Panc1 (cell line): ENCODE measurements at places on chromosomes 12 and 14. TPM values are rescaled to one million over a fixed set of nuclear protein-coding genes. Genes with fewer than 3 reads are reported as not detected.

The PGF gene
- 7.3 TPM for total RNA-seq

The AKAP6 gene
- 0.82 TPM for total RNA-seq

The SSTR1 gene
- total RNA-seq, result not detected

The LRRC10 gene
- not detected for total RNA-seq

The MSRB3 gene
- total RNA-seq, result 89.7 TPM

The VRTN gene
- not detected for total RNA-seq

DNA sequence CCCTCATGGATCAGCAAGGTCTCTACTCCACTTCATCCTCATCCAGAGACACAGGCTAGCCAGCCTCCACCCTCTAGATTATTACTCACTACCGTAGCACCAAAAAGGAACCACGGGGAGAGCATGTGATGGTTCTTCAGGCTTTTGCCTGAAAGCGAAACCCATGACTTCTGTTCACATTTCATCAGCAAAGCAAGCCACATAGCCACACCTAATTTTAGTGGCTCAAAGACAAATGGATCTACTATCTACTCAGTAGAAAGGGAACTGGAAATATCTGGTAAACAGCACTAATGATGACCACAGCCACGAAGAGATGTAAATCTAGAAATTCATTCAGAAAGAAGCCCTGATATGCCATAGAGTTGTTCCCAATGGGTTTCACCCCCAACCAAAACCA lies 51.4 kb downstream of the VCPKMT start:
- H3K27ac ChIP-seq, result peak overlapping the region; percentile 44; the same call in 1 of the 2 replicates
- DNase-seq, result no peak
- peaks cover 31% of the 10 kb centered on the region for H3K4me1 ChIP-seq
- H3K36me3 ChIP-seq, result no peaks in the 10 kb centered on the region
- H3K27me3 ChIP-seq, result no peaks in the 10 kb centered on the region
- no peak overlapping the region for H3K4me3 ChIP-seq

DNA sequence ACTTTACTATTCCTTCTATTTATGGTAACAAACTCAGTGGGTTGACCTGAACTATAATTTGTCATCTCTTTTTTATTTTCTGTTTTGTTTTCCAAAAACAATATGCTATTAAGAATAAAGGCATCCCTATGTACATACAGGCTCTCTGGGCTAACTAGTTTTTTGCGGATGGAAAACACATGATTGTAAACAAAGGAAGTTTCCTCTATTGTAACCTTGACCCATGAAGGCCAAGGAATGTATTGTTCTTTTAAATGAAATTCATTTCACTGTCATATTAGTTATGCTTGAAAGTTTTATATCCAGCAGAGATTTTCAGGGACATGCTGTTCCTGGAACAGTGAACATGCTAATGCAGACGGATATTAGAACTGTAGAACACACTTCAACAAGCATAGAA lies 705.0 kb upstream of the SEL1L start:
- no peak overlapping the region for H3K4me3 ChIP-seq
- no peaks in the 10 kb centered on the region for H3K4me1 ChIP-seq
- no peaks in the 10 kb centered on the region for H3K27me3 ChIP-seq
- DNase-seq, result no peak
- H3K36me3 ChIP-seq, result no peaks in the 10 kb centered on the region

DNA sequence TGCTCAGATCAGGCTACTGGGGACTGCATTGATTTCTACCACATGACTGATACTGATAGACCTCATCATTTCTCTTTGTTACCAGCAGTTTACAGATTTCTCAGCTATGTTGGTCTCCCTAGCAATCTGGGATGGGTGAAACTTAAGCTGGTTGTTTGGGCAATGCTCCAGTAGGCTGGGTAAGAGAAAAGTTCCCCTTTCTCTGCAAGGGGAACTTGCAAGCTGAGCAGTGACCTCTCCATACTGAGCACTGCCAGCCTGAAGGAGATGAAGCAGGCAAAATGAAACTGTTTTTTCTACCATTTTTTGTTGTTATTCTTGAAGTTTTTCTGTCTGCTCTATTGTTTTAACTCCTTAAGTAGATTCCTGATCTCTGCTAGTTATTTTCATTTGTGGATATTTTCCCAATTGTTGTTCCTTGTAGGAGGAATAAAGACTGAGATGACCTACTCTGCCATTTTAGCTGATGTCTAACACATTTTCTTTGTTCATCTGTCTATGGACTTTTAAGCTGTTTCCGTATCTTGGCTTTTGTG lies 1.3 kb upstream of the OR4M1 start:
- no peaks in the 10 kb centered on the region for H3K27me3 ChIP-seq
- DNase-seq, result no peak
- H3K4me3 ChIP-seq, result no peak overlapping the region
- no peaks in the 10 kb centered on the region for H3K4me1 ChIP-seq

DNA sequence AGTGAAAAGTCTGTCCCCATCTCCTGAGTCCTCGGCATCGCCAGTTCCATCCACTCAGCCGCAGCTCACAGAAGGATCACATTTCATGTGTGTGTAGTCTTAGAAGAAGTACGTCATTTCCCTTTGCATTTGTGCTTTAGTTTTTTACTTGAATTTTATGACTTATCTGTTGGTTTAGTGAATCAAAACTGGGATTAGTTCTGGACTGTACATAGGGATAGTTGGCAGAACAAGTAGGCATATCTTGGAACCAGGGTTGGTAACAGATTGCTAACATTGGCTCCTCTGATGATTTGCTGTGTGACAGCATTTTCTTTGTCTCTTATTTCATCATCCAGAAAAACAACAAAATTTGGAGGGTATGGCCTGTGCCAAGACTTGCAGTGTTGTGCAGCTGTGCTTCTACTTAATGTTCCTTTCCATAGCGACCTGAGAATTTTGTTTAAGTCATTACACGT lies 69.6 kb upstream of the AEBP2 start:
- no peak overlapping the region for H3K4me3 ChIP-seq
- no peak for DNase-seq
- H3K36me3 ChIP-seq, result no peaks in the 10 kb centered on the region
- no peak overlapping the region for H3K27ac ChIP-seq
- H3K27me3 ChIP-seq, result no peaks in the 10 kb centered on the region

GRCh38 chr14:56491299-56492285 lies 88.0 kb upstream of the TMEM260 start:
- peak; percentile 35 for DNase-seq
- no peaks in the 10 kb centered on the region for H3K36me3 ChIP-seq

DNA sequence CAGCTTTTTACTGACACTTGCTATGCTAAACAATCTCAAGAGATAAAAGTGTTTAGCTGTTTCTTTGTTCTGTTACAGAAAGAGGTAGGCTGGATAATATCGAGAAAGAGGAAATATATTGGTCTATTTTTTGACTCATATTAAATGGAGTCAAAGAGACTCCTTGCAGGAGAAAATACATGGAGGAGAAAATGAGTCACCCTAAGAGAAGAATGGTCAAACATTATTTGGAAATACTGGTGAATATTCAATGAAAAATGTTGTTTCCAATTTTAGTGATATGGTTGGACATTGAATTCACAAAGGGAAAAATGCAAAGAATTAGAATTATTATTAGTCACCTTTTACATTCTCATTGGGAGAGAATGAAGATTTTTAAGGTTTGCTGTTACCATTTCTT lies 3.2 kb downstream of the KCNJ8 start:
- no peaks in the 10 kb centered on the region for H3K4me1 ChIP-seq
- H3K4me3 ChIP-seq, result no peak overlapping the region
- no peaks in the 10 kb centered on the region for H3K36me3 ChIP-seq
- H3K27me3 ChIP-seq, result peaks cover 7% of the 10 kb centered on the region

DNA sequence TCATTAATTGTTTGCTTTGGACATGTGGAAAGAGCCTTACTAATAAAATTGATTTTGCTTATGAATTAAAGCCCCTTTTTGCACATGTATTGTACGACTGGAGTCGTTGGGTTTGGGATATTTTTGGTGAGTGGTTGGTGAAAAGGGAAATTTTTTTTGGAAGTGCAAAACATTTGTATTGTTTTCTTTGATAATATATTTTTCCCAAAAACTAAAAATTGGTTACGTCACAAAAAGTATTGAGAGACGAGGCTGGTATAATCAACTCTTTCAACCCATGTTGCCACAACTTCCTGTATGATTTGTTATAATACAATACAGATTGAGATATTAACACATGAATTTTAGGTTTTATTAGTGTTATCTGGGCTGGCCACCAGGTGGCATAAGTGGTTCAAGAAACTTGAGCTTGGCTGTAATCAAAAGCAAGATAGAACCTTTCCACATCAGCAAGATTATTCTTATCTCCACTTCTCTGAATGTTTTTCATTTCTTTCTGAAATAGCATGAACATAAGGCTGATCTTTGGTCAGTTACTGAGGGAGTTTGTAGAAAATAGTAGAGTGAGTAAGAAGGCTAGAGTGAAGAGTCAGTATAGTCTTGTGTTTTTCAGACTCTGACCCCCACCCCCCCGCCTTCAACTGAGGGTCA lies 8.7 kb downstream of the NGDN start:
- H3K36me3 ChIP-seq, result peaks cover 32% of the 10 kb centered on the region
- peak; percentile 33 for DNase-seq
- H3K27ac ChIP-seq, result no peak overlapping the region
- no peaks in the 10 kb centered on the region for H3K27me3 ChIP-seq
- H3K4me3 ChIP-seq, result no peak overlapping the region
- H3K4me1 ChIP-seq, result no peaks in the 10 kb centered on the region

GRCh38 chr12:52182898-52183543 lies 8.8 kb downstream of the KRT80 start:
- no peak for DNase-seq
- H3K36me3 ChIP-seq, result no peaks in the 10 kb centered on the region
- peaks cover 72% of the 10 kb centered on the region for H3K4me1 ChIP-seq
- peak overlapping the region; percentile 75 for H3K27ac ChIP-seq
- no peak overlapping the region for H3K4me3 ChIP-seq
- no peaks in the 10 kb centered on the region for H3K27me3 ChIP-seq

GRCh38 chr14:32620724-32621123 lies 291.6 kb downstream of the AKAP6 start:
- no peaks in the 10 kb centered on the region for H3K27me3 ChIP-seq
- no peaks in the 10 kb centered on the region for H3K4me1 ChIP-seq
- no peak overlapping the region for H3K4me3 ChIP-seq
- H3K27ac ChIP-seq, result no peak overlapping the region

- no peak overlapping the region for H3K27ac ChIP-seq
- H3K4me3 ChIP-seq, result no peak overlapping the region
- no peaks in the 10 kb centered on the region for H3K36me3 ChIP-seq
- no peaks in the 10 kb centered on the region for H3K27me3 ChIP-seq
- H3K4me1 ChIP-seq, result no peaks in the 10 kb centered on the region
These were observed 159.3 kb downstream of the DACT1 start for GRCh38 chr14:58797010-58797429.

DNA sequence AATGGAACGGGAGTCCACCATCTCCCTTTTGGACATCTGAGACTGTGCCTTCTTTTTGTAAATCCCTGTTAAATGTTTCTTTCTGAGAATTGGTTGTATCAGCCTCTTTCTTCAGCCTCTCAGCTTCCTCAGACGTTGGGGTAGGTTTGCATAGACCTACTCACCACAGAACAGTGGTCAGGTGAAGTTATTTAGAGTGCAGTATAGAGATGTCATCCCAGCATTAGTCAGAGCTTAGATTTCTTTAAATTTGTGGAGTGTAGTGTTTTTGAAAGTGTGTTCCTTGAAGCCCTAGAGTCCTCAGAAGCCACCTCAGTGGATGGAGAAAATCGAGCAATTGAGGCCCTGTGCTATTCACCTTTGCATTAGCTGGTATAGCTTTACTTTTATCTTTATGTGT lies 8.9 kb upstream of the EEA1 start:
- H3K36me3 ChIP-seq, result no peaks in the 10 kb centered on the region
- H3K27me3 ChIP-seq, result no peaks in the 10 kb centered on the region
- DNase-seq, result no peak
- no peak overlapping the region for H3K4me3 ChIP-seq

DNA sequence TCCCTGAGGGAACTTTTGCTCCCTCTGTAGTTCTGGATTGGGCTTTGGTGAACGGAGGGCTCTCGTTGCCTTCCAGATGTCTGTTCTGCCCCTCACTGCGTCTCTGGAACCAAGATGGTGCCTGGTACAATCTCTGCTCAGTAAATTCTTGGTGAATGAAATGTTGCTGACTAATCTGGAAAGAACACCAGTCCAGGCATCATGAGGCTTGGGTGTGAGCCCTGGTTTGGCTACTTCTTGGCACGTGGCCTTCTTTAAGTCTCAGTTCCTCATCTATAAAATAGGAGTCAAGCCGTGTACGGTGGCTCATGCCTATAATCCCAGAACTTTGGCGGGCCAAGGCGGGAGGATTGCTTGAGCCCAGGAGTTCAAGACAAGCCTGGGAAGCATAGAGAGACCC lies 4.3 kb downstream of the HHIPL1 start:
- no peaks in the 10 kb centered on the region for H3K4me1 ChIP-seq
- no peaks in the 10 kb centered on the region for H3K27me3 ChIP-seq
- no peak for DNase-seq

DNA sequence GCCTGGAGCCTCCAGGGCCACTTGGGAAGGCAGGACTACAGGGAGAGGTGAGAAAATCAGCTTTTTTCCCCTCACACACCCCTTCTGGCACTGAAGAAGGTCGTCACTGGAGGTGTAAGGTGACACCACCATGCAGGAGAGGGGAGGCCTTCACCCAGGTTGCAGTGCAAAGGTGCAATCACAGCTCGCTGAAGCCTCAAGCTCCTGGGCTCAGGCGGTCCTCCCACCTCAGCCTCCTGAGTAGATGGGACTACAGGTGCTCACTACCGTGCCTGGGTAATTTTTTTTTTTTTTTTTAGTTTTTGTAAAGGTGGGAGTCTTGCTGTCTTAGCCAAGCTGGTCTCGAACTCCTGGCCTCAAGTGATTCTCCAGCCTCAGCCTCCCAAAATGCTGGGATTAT lies 93.6 kb downstream of the TNFAIP2 start:
- H3K27ac ChIP-seq, result no peak overlapping the region
- no peaks in the 10 kb centered on the region for H3K27me3 ChIP-seq
- no peaks in the 10 kb centered on the region for H3K36me3 ChIP-seq
- H3K4me1 ChIP-seq, result no peaks in the 10 kb centered on the region
- no peak overlapping the region for H3K4me3 ChIP-seq
- no peak for DNase-seq
